B cell (primary cell): ENCODE measurements at places on chromosomes 7 and 10.

GRCh38 chr10:112366992-112367391 lies 6.9 kb upstream of the ACSL5 start:
- DNase-seq, result no peak

GRCh38 chr7:25116621-25117020 lies 8.4 kb downstream of the CYCS start:
- DNase-seq, result no peak

DNA sequence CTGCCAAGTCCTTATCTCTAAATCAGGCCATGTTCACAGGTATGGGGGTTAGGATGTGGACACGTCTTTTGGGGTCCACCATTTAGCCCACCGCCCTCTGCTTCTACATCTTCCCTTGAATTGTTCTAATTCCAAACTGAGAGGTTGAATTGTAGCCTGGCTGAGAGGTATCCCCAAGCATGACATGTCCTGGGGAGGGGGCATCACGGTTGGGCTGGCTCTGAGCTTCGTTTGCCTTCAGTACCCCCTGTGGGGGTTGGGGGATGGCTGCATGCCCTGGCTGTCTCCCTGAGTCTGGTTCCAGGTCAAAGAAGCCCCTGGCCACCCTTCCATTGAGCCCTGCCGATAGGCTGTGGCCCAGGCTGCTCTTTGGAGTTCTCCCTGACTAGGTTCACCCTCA lies 204.6 kb downstream of the GLRX3 start:
- no peak for DNase-seq

GRCh38 chr10:13231190-13231589 lies 3.0 kb downstream of the UCMA start:
- no peak for DNase-seq

DNA sequence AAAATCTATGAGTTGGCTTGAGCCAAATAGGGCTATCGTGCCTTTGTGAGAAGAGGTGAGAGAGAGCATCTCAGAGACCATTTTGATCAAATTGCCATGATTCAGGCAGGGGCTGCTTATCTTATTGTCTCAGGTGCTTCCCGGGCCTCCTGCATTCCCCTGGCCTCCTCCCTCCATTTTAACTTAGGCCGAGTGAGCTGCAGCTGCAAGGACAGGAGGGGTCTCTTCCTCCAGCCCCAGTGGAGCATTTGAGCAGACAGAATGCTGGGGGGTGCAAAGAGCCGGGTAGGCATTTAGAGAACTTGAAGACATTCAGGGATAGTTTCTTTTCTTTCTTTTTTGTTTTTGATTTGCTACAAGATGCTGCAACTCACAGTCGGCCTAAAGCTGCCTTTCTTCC lies 59.0 kb downstream of the BUB3 start:
- DNase-seq, result no peak
